ENCODE measurements at places on chromosomes 6 and 20. TPM values are rescaled to one million over a fixed set of nuclear protein-coding genes. Genes with fewer than 3 reads are reported as not detected.
A peak's percentile ranks its signal among the peaks of the same experiment; 100 is the strongest.

DNA sequence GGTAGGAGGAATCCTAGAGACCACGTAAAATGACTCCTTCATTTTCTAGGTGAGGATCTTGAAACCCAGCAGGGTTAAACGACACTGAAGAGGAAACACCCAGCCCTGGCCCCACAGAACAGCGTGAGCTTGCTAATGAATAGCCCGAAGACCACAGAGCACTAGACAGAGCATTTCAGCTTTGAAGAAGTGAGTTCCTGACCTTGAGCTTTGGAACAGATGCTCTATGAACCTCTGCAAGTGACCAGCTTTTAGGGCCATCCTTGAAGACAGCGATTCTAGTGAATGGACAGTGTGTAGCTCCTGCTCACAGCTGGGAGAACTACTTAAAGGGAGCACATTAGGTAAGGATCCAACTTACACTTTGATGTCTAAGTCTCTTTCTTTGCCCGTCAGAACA is 74.0 kb upstream of the FRMD1 start:
- DNase-seq = no peak

GRCh38 chr6:53128842-53129241 is 19.8 kb downstream of the GCM1 start:
- no peak for DNase-seq

DNA sequence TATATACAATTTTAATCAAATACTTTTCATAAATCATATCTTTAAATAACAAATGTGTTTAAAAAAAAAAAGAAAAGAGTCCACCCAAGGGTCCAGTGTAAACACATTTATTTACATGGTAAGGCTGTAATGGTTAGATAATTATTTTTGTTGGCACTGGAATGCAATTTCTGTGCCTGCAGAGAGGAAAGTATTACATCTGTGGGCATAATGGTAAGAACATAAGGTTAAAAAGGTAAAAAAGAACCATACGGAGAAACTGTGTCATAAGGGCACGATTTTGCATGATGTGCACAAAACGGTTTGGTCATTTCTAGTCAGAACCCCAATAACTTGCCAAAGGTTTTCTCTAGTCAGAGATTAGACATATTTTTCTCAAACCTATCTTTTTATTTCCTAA is 54.3 kb downstream of the RWDD2A start:
- no peak for DNase-seq

DNA sequence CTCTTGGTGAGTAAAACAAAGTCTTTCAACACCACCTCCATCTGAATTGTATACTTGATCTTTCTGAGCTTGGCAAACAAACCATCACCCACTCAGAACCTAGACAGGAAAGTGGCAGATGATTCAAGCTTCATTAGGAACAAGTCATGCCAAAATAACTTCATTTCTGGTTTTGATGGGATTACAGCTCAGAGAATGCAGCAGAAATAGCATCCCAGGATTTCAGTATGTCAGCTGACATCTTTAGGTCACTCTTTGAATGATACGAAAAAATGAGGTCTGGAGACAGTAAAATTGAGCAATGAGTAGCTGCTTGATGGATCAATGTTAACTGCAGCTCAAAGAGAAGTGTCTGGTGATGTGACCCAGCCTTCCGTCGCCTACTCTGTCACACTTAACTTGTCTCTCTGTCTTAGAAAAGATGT is 92.4 kb downstream of the GJA10 start:
- DNase-seq = no peak

GRCh38 chr20:36605399-36606157 is at the start of gene RAB5IF:
Gene RAB5IF (plus strand): TSS chr20:36605779. CDS start chr20:36605952, 173 bp downstream.
- DNase-seq = peak; percentile 94

GRCh38 chr6:52574709-52575501 is 2.0 kb downstream of the TRAM2 start:
- peak; percentile 15 for DNase-seq

DNA sequence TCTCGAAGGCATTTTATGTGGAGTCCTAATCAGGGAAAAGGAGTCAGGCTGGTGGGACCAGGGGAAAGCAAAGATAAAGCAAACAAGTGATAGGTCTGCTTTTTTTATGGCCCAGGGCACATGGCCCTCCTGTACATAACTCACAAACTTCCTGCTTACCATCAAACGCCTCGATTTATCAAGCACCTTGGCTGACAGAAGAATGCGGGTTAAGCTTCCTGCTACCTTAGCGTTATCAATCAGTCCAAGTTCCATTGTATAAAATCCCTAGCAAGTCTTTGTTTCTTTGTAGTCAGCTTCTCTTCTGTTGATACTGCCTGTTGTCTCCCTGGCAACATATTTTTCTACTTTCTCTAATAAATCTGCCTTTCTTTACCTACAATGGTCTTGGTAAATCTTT is 4.1 kb upstream of the TRIM27 start:
- no peak for DNase-seq

- no peak for DNase-seq
Observed at GRCh38 chr6:108587258-108588059, 26.7 kb downstream of the FOXO3 start.

- no peak for DNase-seq
Observed at GRCh38 chr6:40148882-40149573, 214.8 kb upstream of the MOCS1 start.

DNA sequence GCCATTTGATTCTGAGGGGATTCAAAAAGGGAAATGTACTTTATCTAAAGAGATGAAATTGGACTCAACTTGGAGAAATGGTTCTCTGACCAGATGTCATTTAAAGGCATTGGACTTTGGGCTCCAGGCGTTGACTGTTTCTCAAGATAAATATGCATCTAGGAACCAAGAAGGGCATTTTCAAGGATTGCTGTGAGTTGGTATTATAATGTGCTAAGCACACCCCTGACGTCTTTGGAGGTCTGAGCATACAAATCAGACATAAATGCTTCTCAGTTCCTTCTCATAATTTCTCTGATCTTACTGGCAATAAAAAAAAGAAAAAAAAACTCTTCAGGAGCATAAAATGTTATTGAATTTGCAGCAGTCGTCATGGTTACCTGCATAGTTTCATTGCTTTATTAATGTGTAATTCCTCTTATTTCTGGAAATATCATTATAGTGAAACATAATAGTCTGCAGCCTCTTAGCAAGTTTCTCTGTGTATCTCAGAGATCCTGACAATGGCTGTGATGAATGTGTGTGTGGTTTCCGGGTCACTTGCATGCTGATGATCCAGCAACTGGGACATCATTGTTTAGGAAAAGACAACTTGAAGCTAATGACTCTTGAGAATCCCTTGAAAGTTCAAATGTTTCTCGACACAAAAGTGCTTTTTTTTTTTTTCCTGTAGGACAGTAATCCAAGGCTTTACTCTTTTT is 136.0 kb downstream of the AIG1 start:
- DNase-seq = no peak

- DNase-seq = no peak
Observed at GRCh38 chr6:7978736-7979135, 68.1 kb upstream of the TXNDC5 start.

DNA sequence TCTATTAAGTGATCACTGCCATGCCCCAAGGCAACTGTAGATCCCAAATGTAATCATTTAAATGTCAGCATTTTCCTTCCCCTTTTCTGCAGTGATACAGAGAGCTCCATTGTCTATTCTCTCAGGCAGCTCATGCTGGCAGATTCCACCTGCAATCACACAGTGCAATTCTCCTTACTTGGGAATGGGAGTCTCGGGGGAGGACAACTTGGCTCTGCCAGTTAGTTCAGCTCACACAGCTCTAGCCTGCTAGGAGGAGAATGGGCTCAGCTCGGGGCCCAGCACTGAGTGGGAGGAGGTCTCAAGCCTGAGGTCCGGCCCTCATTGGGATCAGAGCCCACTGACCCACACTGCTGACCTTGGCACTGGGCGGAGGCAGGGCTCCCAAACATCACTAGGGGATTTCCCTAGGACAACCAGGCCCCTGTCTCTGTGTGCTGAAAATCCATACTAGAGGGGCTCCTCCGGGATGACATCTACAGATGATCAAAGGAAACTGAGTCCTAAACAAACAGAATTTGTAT is 109.2 kb upstream of the ASF1A start:
- DNase-seq = peak; percentile 46

- DNase-seq = no peak
Observed at GRCh38 chr6:111922454-111923297, 49.4 kb upstream of the FYN start.

DNA sequence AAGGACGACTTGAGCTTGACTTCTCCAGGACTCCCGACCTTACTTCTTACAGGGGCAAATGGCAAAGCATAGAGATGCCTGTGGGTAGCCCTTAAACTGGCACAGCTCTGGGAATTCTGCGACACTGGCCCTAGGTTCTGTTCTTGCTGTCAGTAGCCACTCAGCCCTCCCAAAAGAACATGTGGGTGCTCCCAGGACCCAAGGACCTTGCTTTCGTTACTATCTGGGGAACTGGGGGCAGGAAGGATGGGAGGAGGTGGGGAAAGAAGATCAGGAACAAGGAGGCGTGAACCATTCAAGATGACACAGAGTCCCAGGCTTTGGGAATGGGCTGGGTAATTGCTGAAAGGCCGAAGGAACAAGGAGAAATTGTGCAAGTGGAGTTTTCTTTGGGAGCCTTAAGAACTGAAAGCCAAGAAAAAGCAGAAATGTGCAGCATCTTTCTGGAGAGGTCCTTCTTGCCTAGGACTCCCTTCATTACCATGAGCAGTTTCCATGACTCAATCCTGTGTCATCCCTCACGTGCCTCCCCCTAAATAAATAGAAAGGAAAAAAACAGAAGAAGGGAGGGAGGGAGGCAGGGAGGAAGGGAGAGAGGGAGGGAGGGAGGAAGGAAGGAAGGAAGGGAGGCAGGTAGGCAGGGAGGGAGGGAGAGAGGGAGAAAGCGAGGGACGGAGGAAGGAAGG is 284.6 kb upstream of the FOXQ1 start:
- no peak for DNase-seq

DNA sequence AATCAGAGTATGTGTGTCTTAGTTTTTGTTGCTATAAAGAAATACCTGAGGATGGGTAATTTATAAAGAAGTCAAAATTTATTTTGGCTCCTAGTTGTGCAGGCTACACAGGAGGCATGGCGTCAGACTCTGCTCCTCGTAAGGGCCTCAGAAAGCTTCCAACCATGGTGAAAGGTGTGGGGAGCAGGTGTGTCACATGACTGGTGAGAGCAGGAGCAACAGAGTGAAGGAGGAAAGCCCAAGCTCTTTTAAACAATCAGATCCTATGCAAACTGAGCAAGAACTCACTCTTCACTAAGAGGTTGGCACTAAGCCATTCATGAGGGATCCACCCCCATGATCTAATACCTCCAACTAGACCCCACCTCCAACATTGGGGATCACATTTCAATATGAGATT is 1524.3 kb downstream of the HACE1 start:
- DNase-seq = no peak

GRCh38 chr6:11143394-11144371 is 32.2 kb upstream of the ERVFRD-1 start:
- DNase-seq = no peak

DNA sequence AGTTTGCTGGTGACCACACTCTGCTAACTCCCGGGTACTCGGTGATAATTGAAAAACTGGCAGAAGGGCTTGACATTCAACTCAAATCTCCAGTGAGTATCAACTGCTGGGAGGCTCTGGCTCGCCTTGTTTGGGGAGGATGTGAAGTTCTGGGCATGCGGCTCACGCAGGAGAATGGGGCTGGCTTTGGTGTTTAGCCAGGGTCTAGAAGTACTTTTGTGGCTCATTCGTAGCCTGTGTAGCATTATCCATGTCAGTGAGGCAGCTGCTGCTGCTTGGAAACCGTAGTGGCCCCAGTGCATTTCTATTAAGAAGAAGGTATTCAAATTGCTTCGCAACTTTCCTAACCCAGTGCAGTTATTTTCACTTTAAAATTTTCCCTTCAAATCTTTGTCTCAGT is 52.2 kb downstream of the KDM1B start:
- DNase-seq = peak; percentile 23

The SPTLC3 gene
- not detected for total RNA-seq

The HS3ST5 gene
- not detected for total RNA-seq

The IL17A gene
- not detected for total RNA-seq

The POU5F1 gene
- not detected for total RNA-seq

The TEAD3 gene
- 19.4 TPM for total RNA-seq

The LEMD2 gene
- 66.7 TPM for total RNA-seq

The FRMD1 gene
- total RNA-seq = not detected

The TMEM239 gene
- total RNA-seq = not detected

The IL17F gene
- total RNA-seq = not detected

The FLRT3 gene
- total RNA-seq = not detected

All from G401 (cell line).